ENCODE measurements at places on chromosomes 4 and X.

- DNase-seq: no peak
Measured at GRCh38 chr4:159012381-159012780, 90.5 kb upstream of the RAPGEF2 start.

DNA sequence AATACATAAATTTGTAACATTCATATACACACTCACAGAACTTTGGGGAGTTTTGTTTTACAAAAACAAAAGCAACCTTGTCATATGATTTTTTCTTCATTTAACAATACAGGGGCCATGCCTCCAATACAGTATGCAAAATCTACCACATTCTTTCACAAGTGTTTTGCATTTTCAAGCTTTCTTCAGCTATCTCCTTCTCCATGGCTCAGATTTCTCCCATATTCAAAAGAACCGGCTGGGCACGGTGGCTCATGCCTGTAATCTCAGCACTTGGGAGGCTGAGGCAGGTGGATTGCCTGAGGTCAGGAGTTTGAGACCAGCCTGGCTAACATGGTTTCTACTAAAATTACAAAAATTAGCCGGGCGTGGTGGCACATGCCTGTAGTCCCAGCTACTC lies 4.1 kb downstream of the TEX13B start:
- no peak for DNase-seq

- no peak for DNase-seq
Measured at GRCh38 chrX:70183091-70183490, 5.8 kb downstream of the DGAT2L6 start.

GRCh38 chr4:19803406-19803805 lies 448.3 kb upstream of the SLIT2 start:
- no peak for DNase-seq

GRCh38 chr4:148515248-148515647 lies 73.0 kb upstream of the NR3C2 start:
- no peak for DNase-seq
